ENCODE measurements at places on chromosomes 13 and 19.

DNA sequence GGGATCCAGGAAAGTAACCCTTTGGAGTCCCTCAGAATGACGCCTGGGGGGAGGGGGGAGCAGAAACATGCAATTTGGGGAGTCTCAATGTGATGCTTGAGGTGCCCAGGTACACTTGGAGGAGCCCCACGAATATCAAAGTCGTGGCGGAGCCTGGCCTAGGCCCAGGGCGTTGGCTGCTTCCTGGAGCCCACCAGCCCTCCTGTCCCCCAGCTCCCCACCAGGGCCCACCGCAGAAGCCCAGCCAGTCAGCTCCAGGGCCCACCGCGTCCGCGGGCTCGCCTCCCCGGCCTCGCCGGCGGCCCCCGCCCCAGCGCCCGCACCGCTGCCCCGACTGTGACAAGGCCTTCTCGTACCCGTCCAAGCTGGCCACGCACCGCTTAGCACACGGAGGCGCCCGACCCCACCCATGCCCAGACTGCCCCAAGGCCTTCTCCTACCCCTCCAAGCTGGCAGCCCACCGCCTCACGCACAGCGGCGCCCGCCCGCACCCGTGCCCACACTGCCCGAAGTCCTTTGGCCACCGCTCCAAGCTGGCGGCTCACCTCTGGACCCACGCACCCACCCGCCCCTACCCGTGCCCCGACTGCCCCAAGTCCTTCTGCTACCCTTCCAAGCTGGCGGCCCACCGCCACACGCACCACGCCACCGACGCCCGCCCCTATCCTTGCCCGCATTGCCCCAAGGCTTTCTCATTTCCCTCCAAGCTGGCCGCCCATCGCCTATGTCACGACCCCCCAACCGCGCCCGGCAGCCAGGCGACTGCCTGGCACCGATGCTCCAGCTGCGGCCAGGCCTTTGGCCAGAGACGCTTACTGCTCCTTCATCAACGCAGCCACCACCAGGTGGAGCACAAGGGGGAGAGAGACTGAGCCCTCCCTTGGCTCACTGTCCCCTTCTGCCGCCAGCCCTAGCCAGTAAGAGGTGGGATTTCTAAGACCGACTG, 2.1 kb downstream of the ZNF575 start:
- no peak for DNase-seq

DNA sequence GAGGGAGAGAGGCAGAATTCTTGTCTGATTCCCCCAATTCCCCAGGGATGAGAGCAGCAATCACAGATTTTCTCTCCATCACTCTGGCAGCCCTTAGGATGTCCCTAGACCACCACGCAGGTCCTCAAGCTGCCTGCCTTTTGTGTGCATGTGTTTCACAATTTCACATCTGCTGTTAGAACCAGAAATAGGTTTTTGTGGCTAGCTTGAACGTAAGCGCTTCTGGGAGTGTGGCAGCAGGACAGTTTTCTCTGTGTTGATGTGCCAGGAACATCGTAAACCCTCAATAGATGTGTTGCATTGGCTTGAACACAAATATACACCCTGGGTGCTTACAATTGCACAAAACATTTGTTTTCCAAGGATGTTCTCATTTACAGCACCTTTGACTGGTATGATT, 78.8 kb upstream of the TMTC4 start:
- no peak for DNase-seq

DNA sequence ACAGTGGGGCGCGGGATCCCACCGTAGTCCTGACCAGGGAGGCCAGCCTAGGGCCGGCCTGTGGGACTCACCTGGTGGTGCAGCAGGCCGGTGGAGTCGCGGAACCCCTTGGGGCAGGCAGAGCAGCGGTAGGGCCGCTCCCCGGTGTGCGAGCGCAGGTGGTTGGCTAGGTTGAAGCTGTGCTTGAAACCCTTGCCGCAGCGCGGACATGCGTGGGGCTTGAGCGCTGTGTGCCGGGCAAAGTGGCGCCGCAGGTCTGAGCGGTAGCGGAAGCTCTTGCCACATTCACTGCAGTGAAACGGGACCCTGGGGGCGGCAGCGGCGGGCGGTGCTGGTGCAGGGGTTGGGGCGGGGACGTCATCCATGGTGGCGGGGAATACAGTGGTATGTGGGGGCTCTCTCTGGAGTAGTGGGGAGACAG, 1.8 kb downstream of the FIZ1 start:
- no peak for DNase-seq

GRCh38 chr13:20351281-20352022, 119.3 kb upstream of the GJB6 start:
- peak; percentile 91 for DNase-seq

DNA sequence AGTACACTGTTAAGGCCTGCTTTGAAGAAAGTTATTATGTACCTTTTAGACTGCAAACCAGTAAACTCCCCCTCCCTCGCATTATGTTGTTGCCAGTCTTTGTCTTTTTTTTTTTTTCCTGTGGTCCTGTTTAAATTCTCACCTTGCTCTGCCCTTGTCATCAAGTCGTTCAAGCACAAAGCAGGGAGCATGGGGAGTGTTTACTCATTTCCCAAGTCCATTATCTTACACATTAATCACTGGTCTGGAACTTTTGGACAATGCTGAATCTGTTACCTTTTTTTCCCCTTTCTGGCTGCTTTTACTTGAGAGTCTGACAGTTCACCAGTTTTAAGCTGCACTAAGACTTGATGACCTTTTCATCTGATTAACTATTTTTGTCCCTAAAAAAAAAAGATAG, 108.2 kb downstream of the DACH1 start:
- no peak for DNase-seq
